Activated T-cell treated with anti-CD3 and anti-CD28 coated beads for 24 hours (primary cell): ENCODE measurements at places on chromosomes 2 and 18.

- DNase-seq: no peak
Measured at GRCh38 chr18:12060182-12060870, 33.3 kb upstream of the ANKRD62 start.

GRCh38 chr2:62287282-62287681 is 91.4 kb downstream of the B3GNT2 start:
- DNase-seq: no peak

DNA sequence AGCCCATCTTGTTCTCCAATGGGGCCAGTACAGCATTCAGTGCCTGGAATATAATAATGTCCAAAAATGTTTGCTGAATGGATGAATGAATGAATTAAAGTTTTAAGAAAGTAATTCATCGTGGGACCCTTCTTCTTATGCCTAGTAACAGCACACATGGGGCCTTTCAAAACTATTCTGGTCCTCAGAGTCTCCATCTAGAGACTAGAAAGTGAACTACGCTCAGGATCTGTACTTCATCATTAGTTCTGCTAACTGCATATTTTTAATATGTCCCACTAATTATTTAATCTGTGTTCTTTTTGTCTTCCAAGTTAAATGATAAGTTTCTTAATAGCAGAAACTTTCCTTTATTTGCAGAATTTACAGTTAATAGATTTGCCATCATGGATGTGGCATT is 172.5 kb downstream of the SMAD2 start:
- no peak for DNase-seq

GRCh38 chr2:57075226-57075625 is 891.4 kb downstream of the CCDC85A start:
- DNase-seq: no peak

DNA sequence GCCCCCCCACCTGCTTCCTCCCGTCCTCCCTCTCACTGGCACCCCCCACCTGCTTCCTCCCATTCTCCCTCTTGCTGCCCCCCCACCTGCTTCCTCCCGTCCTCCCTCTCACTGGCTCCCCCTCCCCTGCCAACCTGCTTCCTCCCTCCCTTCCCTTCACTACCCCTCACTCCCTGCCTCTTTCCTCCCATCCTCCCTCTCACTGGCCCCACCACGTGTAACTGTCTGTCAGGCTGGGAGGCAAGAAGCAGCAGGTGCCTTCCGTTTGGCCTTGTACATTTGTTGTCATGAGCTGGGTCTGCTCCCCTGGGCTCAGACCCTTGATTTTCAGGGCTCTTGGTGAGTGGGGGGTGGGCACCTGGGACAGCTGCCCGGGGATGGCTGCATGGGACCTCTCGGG is 19.1 kb downstream of the RTP5 start:
- DNase-seq: no peak

- no peak for DNase-seq
Measured at GRCh38 chr18:9135081-9135911, 1.3 kb upstream of the ANKRD12 start.

- no peak for DNase-seq
Measured at GRCh38 chr2:200278694-200279316, 27.7 kb upstream of the SPATS2L start.

DNA sequence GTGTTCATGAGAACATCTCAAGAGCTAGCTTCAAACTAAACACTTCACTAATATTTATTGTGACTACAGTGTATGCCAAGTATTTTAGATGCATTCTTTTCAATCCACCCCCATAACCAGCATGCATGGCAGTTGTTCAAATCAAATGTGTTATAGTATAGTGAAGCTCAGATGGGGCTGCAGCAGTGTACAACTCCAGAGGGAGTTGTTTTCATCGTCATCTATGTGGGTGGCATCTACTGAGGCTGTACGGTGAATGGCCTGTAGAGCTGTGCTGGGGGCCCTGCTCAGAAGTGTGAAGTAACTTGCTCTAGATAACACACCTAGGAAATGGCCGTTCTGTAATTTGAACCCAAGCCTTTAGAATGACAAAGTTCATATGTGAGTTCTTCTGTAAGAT is 71.8 kb upstream of the LRATD1 start:
- DNase-seq: no peak

DNA sequence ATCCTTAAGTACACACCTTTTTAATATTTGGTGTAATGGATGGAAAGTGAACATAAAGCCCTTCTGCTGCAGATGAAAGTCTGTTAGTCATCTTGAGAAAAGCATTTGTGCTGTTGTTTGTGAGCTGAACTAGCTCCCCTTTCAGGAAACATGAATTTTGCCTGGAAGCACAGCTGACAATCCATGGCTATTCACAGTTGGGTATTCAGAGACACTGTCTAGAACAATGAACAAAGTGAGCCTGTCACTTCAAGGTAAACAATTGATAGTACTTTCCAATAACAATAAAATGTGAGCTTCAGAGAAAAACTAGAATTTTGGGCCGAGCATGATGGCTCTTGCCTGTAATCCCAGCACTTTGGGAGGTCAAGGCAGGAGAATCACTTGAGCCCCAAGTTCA is 6.8 kb upstream of the EFHD1 start:
- no peak for DNase-seq
